ENCODE measurements at places on chromosomes 7 and 10. TPM values are rescaled to one million over a fixed set of nuclear protein-coding genes. Genes with fewer than 3 reads are reported as not detected.

The PDZD7 gene
- total RNA-seq = 0.50 TPM

The SEMA3D gene
- total RNA-seq = 1.2 TPM

The CTBP2 gene
- total RNA-seq = 89.2 TPM

The OR2A1 gene
- not detected for total RNA-seq

The CALML3 gene
- not detected for total RNA-seq

The CPXM2 gene
- 13.5 TPM for total RNA-seq

The GPR141 gene
- not detected for total RNA-seq

The ARID5B gene
- 10.1 TPM for total RNA-seq

The CALHM1 gene
- total RNA-seq = not detected

The ZP3 gene
- total RNA-seq = 0.53 TPM

The CCT6A gene
- 325 TPM for total RNA-seq

The CCZ1B gene
- 69.1 TPM for total RNA-seq

The CALML5 gene
- not detected for total RNA-seq

The ACTL6B gene
- total RNA-seq = not detected

Measured in thoracic aorta endothelial cell (primary cell).